Neuronal stem cell (in vitro differentiated cells): ENCODE measurements at places on chromosomes 16 and 17.

- DNase-seq: no peak
- H3K27me3 ChIP-seq: no peaks in the 10 kb centered on the region
- H3K27ac ChIP-seq: no peak overlapping the region
Observed at GRCh38 chr17:53818929-53819328, 3.8 kb upstream of the KIF2B start.

DNA sequence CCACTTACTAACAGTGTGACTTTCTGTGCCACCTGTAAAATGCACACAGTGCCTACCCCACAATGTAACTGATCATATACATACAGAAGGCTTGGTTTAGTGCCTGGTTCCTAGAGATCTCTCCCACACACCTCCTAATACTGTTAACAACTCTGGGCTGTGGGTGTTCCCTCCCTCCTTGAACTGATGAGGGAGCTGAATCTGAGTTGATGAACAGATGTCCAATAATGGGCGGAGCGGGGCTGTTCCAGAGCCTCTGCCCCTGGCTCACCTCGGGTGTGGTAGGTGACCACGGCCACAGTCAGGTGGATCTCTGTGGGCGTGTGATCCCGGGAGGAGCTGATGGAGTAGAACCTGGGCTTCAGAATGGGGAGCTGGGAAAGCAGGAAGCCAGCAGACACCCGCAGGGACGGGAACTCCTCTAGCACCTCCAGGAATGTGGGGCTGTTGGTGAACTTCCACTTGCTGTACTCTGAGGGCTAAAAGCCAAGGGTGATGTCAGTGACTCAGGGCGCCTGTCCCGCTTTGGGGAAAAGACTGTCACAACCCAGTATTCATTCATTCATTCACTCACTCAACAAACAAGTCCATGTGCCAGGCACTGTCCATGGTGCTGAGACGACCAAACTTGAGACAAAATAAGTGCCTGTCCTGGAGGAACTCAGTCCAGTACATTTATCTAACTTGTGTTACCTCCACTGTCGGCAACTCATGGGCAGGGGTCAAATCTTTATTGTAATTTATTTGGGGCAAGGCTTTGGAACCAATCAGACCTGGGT lies 37.6 kb downstream of the NOS2 start:
- H3K4me3 ChIP-seq: peak overlapping the region; percentile 19
- no peaks in the 10 kb centered on the region for H3K4me1 ChIP-seq
- no peak overlapping the region for H3K27ac ChIP-seq
- no peaks in the 10 kb centered on the region for H3K36me3 ChIP-seq
- DNase-seq: peak; percentile 31

DNA sequence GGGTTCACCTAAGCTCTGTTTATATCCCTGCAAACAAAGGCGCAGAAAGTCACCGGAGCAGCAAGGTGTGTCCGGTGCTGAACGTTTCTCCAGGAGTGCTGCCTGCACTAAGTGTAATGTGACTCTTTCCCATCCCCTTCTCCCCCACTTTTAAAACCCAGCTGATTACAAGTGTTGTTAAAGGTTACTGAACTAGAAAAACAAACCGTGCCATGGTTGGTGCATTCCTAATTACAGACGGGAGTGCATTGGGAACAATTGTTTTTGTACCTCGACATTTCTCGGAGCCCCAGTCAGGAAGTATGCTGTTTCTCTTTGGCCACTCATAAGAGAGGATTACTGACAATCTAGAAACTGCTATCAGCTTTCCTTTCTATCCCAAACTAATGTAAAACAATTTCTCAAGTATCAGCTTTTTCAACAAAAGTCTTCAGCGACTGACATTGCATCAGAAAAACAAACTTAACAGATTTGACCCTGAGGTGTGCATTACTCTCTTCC lies 441.0 kb upstream of the SALL1 start:
- H3K36me3 ChIP-seq: no peaks in the 10 kb centered on the region
- H3K4me1 ChIP-seq: peaks cover 7% of the 10 kb centered on the region
- H3K4me3 ChIP-seq: no peak overlapping the region
- no peak overlapping the region for H3K27ac ChIP-seq

GRCh38 chr17:4160294-4160859 lies 17.4 kb downstream of the CYB5D2 start:
- no peaks in the 10 kb centered on the region for H3K4me1 ChIP-seq
- no peaks in the 10 kb centered on the region for H3K27me3 ChIP-seq
- H3K27ac ChIP-seq: no peak overlapping the region
- no peak for DNase-seq
- H3K36me3 ChIP-seq: peaks cover 4% of the 10 kb centered on the region

DNA sequence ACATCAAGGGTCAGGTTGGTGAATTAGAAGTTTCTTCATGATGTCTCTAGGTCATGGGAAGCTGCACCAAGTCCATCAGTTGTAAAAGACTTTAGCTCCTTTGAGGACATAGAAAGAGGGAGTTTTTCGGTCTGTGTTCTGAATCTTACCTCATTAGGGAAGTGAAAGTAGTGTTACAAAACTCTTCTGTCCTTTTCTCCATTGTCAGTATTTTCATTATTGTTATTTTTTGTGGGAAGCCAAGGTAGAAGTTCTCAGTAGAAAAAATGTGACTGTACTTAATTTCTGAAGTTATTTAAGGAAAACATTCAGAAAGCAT lies 24.2 kb downstream of the MAP3K3 start:
- H3K4me3 ChIP-seq: no peak overlapping the region
- no peaks in the 10 kb centered on the region for H3K27me3 ChIP-seq
- no peaks in the 10 kb centered on the region for H3K4me1 ChIP-seq
- DNase-seq: no peak
- H3K36me3 ChIP-seq: peaks cover 61% of the 10 kb centered on the region

DNA sequence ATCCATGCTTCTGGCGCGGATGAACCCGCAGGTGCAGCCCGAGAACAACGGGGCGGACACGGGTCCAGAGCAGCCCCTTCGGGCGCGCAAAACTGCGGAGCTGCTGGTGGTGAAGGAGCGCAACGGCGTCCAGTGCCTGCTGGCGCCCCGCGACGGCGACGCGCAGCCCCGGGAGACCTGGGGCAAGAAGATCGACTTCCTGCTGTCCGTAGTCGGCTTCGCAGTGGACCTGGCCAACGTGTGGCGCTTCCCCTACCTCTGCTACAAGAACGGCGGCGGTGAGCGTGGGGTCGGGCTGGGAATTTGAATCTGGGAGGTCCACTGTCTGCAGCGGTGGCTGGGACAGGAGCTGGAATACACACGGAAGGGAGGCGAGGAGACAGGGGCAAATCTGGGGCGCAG lies 904 bp downstream of the SLC6A2 start:
- H3K36me3 ChIP-seq: no peaks in the 10 kb centered on the region
- H3K4me3 ChIP-seq: no peak overlapping the region

- H3K4me3 ChIP-seq: peak overlapping the region; percentile 77
- H3K36me3 ChIP-seq: peaks cover 4% of the 10 kb centered on the region
- no peak for DNase-seq
- no peak overlapping the region for H3K27ac ChIP-seq
- H3K27me3 ChIP-seq: peaks cover 5% of the 10 kb centered on the region
Observed at GRCh38 chr17:37643869-37644268, 623 bp upstream of the DDX52 start.

DNA sequence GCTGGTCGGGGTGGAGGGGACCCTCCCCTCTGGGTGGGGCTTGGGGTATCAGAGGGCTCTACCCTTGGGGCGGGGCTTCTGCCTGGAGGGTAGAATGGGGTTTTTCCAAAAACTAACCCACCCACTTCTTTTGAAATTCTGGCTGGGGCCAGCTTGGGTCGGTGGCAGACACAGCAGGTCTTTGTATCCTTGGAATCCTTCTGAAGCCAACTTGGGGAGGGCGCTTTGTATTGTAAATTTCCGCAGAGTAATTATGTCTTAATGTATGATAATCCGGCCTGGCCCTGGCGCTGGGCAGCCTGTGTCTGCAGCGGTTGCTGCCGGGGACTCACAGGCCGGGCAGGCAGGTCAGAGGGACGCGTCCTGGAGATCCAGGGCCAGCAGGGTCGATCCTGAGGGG lies 33.9 kb upstream of the GSE1 start:
- peak; percentile 79 for DNase-seq
- no peaks in the 10 kb centered on the region for H3K27me3 ChIP-seq
- no peak overlapping the region for H3K27ac ChIP-seq
- peaks cover 59% of the 10 kb centered on the region for H3K4me1 ChIP-seq
- no peaks in the 10 kb centered on the region for H3K36me3 ChIP-seq
- H3K4me3 ChIP-seq: peak overlapping the region; percentile 20

DNA sequence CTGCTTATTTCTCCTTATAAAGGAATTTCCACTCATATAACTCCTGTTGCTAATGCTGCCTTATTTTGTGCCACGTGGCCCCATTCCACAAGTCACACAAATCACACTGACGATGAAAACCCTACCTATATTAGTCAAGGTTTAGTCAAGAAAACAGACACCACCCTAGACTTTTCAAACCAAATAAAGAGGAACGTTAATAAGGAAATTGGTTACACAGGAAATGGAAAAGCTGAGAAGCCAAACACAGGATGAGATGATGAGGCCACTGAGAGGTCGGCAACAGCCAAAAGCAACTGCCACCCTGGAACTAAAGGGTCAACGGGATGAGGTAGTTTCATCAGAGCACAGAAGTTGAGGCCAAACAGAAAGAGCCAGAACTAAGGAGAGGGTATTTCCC lies 47.3 kb upstream of the ALOX12 start:
- no peaks in the 10 kb centered on the region for H3K36me3 ChIP-seq
- no peaks in the 10 kb centered on the region for H3K4me1 ChIP-seq
- no peak overlapping the region for H3K27ac ChIP-seq
- DNase-seq: no peak
- no peak overlapping the region for H3K4me3 ChIP-seq
- no peaks in the 10 kb centered on the region for H3K27me3 ChIP-seq

DNA sequence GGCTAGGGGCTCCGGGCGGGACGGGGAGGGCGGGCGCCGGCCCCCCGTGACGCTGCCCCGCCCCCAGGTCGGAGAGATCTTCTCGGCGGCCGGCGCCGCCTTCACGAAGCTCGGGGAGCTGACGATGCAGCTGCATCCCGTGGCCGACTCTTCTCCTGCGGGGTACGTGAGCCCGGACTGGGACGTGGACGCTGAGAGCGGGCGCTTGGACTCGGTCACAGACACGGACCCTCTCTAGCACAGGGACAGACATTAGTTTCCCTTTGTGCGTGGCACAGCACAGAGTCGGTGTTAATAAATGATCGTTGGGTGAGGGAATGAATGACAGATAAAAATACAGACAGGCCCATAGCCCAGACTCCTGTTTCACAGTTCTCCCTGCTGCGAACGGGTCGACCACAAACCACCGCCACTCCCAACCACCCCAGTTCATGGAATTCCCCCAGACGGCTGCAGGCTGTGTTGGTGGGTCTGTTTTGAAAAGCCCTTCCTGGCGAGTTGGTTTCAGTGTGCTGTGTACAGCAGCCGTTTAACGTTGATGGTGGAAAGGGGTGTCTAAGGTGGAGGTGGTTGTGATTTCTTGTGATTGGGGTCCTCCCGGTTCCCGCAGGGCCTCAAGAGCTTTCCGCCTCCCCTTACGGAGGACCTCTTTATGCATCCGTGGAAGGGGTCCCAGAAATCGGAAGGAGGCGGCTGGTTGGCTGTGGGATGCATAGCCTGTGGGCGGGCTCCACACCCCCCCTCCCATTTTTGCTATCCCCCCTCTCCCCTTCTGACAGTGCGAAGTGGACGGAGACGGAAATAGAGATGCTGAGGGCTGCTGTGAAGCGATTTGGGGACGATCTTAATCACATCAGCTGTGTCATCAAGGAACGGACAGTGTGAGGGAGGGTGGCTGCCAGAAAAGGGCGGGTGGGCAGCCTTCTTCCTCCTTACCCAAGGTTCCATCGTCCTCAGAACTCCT lies 2.9 kb downstream of the RNASEK start:
- peaks cover 19% of the 10 kb centered on the region for H3K4me1 ChIP-seq
- peaks cover 15% of the 10 kb centered on the region for H3K36me3 ChIP-seq
- H3K27ac ChIP-seq: peak overlapping the region; percentile 50
- H3K27me3 ChIP-seq: peaks cover 2% of the 10 kb centered on the region

DNA sequence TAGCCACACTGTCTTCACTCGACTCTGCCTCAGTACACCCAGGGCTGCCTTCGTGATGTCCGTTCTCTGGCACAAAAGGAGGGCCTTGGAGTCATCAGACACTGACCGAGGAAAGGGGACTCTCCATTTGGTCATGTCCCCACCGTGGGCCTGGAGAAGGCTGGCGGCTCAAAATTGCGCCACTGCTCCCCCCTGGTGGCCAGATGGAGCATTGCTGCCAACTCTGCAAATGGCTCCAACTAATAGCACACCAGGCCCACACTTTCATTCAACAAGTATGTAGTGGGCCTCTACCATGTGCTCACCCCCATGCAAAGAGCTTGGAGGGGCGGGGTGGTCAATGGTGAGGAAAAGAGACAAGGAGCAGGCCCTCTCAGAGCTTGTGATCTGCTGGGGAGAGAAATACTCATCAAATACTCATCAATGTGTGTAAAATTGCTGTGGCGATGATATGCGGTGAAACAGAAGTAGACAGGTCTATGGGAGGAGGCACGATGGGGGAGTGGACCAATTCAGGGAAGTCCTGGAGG lies 5.2 kb upstream of the GRIN2C start:
- peaks cover 5% of the 10 kb centered on the region for H3K4me1 ChIP-seq
- no peak overlapping the region for H3K4me3 ChIP-seq
- peaks cover 8% of the 10 kb centered on the region for H3K36me3 ChIP-seq
- DNase-seq: peak; percentile 72
- H3K27me3 ChIP-seq: peaks cover 22% of the 10 kb centered on the region
- no peak overlapping the region for H3K27ac ChIP-seq

- no peak for DNase-seq
- H3K27me3 ChIP-seq: no peaks in the 10 kb centered on the region
- no peak overlapping the region for H3K27ac ChIP-seq
- peaks cover 2% of the 10 kb centered on the region for H3K4me1 ChIP-seq
Observed at GRCh38 chr16:11128211-11129141, 127.5 kb downstream of the SOCS1 start.

GRCh38 chr16:88782454-88783390 lies 2.3 kb downstream of the PIEZO1 start:
- no peak overlapping the region for H3K4me3 ChIP-seq
- H3K4me1 ChIP-seq: peaks cover 18% of the 10 kb centered on the region
- DNase-seq: no peak
- peaks cover 47% of the 10 kb centered on the region for H3K27me3 ChIP-seq

DNA sequence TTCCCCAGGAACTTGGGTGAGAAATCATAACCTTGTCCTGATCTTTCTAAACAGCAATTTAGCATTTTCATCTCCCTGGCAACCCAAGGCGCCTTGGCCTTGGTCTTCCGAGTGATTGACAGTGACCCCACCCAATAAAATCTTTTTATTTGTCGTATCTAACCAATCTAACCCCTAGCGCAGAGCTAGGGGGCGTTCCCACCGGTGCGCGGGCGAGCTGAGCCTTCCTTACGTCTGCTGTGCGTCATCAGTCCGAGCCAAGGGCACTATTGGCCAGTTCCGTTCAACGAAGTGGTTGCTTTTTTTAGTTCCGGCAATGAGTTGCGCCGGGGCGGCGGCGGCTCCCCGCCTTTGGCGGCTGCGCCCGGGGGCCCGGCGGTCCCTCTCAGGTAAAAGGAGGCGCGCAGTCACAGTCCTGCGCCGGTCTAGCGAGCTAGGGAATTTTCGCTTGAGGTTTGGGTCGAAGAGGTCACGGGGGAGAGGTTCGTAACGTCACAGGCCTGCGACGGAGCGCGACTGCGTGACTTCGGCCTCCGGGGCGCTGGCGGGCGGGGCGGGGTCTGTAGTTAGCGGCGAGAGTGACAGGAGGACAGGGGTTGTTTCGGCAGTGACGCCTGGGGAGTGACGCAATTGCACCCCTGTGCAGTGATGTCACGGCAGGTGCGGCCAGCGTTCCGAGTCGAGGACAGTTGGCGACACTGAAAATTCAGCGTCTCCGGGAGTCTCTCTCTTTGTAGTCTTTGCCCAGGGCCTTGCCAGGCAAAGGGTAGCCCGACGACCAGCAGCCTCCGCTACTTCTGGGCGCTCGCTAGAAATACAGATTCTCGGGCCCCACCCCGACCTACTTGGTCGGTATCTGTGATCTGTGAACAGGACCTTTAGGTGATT lies at the start of gene COQ7:
COQ7 (plus strand) TSS at position 266 of the 888 bp plus-strand sequence; CDS start at position 317, 51 bp downstream.
- peak; percentile 99 for DNase-seq
- no peaks in the 10 kb centered on the region for H3K4me1 ChIP-seq
- no peaks in the 10 kb centered on the region for H3K27me3 ChIP-seq
- peaks cover 13% of the 10 kb centered on the region for H3K36me3 ChIP-seq
- H3K27ac ChIP-seq: peak within 1 kb of the TSS; percentile 77
